ENCODE measurements at places on chromosomes 16 and 17. TPM values are rescaled to one million over a fixed set of nuclear protein-coding genes. Genes with fewer than 3 reads are reported as not detected.

MNT gene
- total RNA-seq = 11.6 TPM

SLC16A6 gene
- total RNA-seq = 1.6 TPM

DNA sequence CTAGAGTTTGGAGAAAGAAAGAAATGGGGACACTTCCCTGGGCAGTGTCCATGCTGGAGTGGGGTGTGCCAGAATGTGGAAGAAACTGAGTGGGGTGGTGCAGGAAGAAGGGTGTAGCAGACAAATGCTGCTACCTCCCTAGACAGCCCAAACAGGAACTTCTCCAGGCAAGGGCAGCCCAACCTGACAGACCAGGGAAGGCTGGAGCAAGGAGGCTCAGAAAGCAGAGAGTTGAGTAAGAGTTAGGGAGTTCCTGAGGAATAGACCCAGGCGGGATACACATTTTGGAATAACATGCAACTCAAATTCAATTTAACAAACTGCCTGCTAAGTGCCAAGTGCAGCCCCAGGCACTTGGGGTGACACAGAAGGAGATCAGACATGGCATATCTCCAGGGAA lies 1.0 kb upstream of the MYO18A start:
- no peak for DNase-seq

MCRIP2 gene
- total RNA-seq = 14.8 TPM

LRRC75A gene
- 2.6 TPM for total RNA-seq

GRCh38 chr17:3531266-3532101 lies 26.1 kb downstream of the TRPV3 start:
- no peak for DNase-seq

EVPL gene
- under 0.01 TPM for total RNA-seq

- DNase-seq = no peak
Observed at GRCh38 chr16:70711211-70712031, 25.6 kb upstream of the MTSS2 start.

- DNase-seq = no peak
Observed at GRCh38 chr16:14148569-14148968, 77.5 kb downstream of the MRTFB start.

GRCh38 chr17:40714473-40714872 lies 10.9 kb upstream of the KRT24 start:
- no peak for DNase-seq

GRCh38 chr17:76560036-76560876 lies 20.4 kb downstream of the PRCD start:
- DNase-seq = no peak

DNA sequence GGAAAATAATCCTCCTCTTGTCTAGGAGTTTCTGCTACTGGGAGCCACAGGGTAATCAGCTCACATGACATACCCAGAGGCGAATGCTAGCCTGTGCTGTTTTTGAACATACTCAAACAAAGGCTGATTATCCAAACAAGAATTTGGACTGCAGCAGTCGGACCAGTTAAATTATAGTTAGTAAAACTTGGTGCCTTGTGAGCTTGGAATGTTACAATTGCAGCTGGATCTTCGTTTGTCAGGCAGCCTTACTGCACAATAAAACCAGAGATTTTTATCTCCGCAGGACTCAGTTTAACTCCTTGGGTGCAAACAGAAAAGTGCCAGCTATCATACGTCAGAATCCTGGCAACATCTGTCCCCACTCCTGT lies 163.8 kb upstream of the TBX2 start:
- peak; percentile 89 for DNase-seq

- DNase-seq = peak; percentile 88
Observed at GRCh38 chr16:64864232-64864809, 257.5 kb downstream of the CDH11 start.

- peak; percentile 27 for DNase-seq
Observed at GRCh38 chr17:81832608-81833159, 407 bp downstream of the MCRIP1 start.

RAB26 gene
- total RNA-seq = 0.97 TPM

- no peak for DNase-seq
Observed at GRCh38 chr16:90007015-90007414, 12.2 kb downstream of the DBNDD1 start.

DNA sequence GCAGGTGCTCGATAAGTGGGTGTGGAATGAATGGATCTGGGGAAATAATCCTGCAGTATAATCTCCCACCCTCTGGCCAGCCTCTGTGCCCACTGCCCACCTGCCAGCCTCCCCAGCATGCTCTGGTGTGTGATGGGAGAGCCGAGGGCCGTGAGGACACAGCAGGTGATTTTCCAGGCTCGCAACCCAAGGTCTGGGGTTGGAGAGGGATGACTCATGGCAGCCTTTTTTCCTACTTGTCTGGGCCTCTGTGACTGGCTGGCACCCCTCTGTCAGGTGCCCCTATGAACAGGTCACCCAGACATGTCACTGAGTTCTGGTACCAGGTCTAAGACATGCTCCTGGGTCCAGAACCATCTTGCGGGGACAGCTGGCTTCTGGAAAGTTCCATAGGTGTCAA lies 385.7 kb upstream of the TNRC6C start:
- no peak for DNase-seq

TMC8 gene
- total RNA-seq = not detected

DNA sequence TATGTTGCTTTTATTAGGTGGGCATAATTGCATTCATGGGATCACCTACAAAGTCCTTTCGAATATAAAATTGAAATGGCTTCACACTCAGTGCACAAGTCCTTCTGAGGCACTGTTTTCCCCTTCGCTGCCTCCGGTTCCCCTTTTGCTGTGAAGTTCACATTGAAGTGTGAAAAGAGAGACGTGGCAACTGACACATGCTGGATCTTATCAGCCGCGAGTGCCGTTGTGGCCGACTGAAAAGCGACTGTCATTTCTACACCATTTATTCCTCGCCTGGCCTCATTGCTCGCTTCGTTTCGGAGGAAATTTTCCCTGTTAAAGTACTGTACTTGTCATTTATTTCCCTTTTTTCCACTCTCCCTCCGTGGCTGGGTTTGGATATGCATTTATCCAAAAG lies 423.5 kb downstream of the MAF start:
- DNase-seq = no peak
